ENCODE measurements at places on chromosomes 5 and 9.

DNA sequence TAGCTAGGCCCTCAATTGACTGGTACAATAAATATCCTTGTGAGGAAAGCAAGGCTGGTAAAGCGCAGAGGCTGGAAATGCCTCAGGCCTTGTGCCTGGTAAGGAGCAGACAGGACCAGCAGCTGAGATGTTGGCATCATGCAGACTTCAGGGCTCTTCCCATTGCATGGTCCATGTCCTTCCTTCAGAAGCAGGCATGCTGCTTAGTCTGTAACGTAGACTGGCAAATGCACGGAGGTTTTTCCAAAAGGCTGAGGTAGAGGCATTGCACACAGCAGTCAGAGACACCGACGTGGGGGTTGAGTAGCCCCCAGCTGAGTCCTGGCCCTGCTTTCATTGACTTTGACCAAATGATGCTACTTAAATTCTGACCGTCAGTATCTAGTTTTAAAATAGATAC, 87.1 kb downstream of the ADRB2 start:
- DNase-seq, result no peak

GRCh38 chr9:89427621-89428221, 70.2 kb downstream of the SEMA4D start:
- peak; percentile 54 for DNase-seq

DNA sequence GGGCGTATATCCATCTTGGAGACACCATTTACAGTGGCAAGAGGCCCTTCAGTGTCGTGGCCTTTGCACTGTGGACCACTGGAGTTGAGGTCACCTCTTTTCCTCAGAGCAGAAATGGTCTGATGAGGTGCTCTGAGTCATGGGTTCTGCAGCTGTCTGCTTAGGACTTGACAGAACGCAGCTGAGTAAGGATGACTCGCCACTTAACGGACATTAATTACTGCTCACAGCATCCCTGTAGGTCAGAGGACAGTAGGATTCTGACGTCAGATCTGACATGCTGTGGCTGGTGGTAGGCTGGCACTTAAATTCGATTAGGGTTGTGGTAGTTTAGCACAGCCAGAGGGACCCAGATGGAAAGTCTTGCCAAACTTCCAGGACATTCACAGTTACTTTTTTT, 479.4 kb downstream of the DMAC1 start:
- DNase-seq, result no peak

- no peak for DNase-seq
Measured at GRCh38 chr5:120932480-120932879, 468.4 kb downstream of the PRR16 start.

DNA sequence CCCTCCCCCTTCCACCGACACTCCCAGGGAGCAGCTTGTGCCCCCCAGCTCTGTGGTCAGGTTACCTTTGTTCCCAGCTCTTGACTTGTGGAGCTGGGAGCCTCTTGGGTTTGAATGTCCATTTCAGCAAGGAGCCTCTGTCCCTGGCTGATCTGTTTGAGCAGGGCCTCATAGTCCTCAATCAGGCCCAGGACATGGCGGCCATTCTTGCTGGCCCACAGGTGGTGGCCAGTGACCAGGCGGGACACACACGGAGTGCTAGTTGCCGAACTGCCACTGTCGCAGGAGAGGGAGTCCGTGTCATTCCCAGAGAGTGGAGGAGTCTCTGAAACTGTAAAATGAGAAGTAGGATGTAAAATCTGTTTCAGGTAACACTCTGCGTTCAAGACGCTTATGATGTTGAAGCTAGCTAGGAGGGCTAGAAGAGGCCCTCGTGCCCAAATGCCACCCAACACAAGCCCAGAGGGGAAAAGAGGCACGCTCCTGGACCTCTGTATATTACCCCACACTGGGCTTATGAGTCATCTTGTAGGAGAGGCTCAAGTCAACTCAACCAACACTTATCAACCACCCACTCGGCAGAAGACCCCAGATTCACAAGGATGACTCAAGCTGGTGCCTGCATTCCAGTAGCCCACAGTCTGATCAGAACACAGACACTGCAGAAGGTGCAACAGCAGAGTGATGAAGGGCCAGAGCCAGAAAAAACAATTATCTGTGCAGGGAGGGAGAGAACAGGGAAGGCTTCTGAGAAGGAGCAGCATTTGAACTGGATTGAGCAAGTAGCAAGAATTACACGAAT, 177.0 kb downstream of the CDK5RAP2 start:
- DNase-seq, result no peak

DNA sequence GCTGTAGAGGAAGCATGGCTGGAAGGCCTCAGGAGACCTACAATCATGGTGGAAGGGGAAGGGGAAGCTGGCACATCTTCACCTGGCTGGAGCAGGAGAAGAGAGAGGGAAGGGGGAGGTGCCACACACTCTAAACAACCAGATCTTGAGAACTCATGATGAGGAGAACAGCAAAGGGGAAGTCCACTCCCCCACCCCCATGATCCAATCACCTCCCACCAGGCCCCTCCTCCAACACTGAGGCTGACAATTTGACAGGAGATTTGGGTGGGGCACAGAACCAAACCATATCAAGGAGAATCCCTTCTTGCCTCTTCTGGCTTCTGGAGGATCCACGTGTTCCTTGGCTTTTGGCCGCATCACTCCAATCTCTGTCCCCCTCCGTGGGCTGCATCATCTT, 13.1 kb upstream of the CMBL start:
- no peak for DNase-seq

DNA sequence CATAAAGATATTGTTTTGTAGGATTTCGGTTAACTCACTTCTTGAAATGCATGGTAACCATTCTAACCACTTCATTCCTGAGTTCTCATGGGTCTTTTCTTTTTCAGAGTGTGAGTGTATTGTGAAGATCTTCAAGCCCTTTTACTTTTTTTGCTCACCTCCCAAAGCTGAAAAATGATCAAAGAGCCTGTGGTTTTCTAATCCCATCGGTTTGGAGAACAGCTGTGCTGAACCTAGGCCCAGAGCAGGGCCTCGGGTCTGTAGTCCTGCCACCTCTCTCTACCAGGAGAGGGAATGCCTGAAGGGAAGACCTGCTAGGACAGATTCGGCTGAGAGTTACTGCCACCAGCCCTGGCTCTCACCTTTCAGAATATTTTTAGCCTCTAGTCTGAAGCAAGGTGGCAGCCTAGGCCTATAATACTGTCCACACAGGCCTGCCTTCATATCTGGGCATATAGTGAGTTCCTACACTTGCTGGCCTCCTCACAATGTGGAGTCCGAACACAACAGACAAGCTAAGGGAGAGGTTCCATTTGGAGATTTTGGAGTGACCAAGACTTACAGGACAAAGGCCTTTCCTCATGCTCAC, 13.8 kb downstream of the RGMB start:
- DNase-seq, result no peak

- DNase-seq, result no peak
Measured at GRCh38 chr5:97797994-97798451, 615.0 kb upstream of the RIOK2 start.

GRCh38 chr5:41856644-41857491, 13.4 kb downstream of the OXCT1 start:
- DNase-seq, result no peak
